Activated T-helper 17 cell treated with anti-CD3 and anti-CD28 coated beads, Interleukin-2, amount 50 U/mL, for 72 hours (primary cell): ENCODE measurements at places on chromosomes 2 and 18. TPM values are rescaled to one million over a fixed set of nuclear protein-coding genes. Genes with fewer than 3 reads are reported as not detected.

DNA sequence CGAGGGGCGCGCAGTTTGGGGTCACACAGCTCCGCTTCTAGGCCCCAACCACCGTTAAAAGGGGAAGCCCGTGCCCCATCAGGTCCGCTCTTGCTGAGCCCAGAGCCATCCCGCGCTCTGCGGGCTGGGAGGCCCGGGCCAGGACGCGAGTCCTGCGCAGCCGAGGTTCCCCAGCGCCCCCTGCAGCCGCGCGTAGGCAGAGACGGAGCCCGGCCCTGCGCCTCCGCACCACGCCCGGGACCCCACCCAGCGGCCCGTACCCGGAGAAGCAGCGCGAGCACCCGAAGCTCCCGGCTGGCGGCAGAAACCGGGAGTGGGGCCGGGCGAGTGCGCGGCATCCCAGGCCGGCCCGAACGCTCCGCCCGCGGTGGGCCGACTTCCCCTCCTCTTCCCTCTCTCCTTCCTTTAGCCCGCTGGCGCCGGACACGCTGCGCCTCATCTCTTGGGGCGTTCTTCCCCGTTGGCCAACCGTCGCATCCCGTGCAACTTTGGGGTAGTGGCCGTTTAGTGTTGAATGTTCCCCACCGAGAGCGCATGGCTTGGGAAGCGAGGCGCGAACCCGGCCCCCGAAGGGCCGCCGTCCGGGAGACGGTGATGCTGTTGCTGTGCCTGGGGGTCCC, at the start of gene ITGA4:
ITGA4 (plus strand) TSS at position 266 of the 620 bp plus-strand sequence; CDS start at position 535, 269 bp downstream.
- ATAC-seq, result peak; percentile 81

- no peak for ATAC-seq
Measured at GRCh38 chr2:7102826-7103225, 185.6 kb downstream of the RNF144A start.

DNA sequence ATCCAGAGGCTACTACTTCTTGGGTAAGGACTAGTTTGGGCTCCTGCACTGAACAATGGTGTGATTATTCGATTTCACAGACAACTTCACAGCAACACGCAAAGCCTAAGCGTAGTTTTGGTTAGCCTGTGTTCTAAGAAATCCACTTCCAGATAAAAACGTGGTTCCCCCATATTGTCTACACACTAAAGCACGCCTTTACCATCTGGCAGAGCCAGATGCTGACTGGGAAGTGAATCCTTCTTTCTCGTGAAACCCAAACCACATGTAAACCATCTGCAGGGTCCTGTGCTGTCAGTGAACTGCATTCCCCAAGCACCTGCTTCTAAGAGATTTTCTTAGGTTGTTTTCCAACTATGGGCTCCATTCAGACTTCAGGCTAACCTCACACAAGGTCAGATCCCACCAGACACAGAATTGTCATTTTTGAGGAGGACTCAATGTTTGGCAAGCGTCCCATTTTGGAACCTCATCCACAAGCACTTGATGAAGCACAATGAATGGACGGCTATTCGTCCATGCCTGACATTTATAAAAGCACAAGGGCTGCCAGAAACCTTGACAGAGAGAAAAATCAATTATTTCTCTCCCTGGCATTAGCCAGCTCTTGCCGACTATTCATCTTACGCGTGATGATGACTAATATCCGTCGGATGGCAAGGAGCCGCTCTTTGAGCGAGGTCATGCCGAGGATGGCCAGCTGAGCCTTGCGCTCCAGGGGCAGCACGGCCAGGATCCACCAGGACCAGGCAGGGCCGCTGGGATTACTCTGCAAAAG, 38.4 kb downstream of the LONRF2 start:
- ATAC-seq, result no peak

DNA sequence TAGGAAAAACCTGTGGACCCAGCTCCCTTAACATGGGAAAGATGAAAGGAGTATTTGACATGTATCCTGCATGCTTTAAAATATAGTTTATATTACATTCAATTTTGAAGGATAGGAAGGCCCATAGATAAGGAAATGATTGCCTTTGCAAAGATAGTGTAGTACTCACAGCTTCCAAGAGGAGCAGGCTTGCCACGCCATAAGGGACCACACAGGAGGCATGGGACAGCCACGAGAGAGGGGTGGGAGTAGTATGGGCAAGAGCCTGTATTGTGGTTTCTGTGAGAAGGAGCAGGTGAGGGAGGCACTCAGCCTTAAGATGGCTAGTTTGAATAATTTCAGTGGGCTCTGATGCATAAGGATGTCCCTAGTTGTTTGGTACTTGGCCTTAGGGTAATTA, 740.3 kb downstream of the SATB2 start:
- ATAC-seq, result no peak

DNA sequence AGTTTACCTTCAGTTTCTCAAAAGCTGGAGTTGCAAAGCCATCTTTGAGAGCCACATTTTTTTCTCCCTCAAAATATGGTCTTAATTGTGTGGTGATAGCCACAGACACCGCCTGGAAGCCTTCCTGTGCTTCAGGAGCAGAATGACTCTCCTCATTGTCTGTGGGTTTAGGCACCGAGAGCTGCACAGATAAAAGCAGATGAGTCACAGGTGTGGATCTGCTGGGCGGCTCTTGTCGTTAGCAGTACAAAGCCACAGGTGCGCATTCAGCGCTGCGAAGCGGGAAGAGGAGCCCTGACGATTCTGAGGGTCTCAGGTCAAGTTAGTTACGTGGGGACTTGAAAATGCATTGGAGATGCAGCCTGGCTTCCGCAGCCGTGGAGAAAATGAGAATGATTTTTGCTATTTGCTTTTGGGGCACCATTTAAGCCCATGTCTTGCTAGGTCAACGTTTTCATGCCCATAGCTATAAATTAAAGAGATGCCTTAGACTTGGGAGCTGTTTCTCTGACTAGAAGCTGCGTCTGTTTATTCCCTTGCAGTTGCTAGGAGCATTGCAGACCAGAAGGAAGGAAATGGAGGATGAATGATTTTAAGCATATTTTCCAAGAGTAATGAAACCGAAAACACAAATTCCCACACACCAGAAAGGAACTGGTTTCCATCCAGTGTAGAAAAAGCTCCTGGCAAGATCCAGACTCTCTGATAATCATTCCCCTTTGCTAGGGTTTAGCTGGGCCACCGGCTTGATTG, 51.5 kb downstream of the KLHL29 start:
- ATAC-seq, result peak; percentile 99

DNA sequence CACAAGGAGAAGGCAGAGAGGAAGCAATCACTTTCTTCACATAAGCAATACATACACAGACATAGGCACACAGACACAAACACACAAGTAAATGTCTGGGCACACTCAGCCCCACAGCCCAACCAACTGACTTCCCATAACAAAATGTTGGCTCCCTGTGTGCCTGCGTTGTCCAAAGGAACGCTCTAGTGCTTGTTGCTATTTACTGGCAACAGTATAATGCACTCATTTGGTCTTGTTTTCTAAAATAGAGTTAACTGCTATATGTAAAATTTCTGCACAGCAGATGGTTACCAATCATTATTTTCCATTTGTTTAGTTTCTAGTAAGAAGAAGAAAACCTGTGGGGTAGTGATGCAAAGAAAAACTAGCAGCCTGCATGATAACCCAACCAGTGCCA, 16.5 kb downstream of the FIGN start:
- no peak for ATAC-seq

The ZNG1B gene
- 46.9 TPM for total RNA-seq

The COL6A3 gene
- 30.7 TPM for total RNA-seq

- ATAC-seq, result no peak
Measured at GRCh38 chr18:3869848-3870247, 419.9 kb downstream of the TGIF1 start.

DNA sequence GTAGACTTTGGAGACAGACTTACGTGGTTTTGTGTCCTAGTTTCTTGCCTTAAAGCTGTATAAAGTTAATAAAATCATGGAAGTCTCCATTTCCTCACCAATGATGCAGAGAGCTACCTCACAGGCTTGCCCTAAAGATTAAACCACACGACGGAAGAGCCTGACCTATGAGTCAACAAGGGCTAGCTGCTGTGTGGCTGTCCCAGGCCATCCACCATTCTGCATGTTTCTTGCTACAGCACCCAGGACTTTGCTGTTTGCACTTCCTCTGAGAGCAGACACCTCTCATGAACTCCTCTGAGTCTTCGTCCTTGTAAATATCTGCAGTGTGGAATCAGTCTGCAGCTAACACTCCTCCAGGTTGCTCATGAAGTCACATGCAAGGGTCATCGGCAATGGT, 160.0 kb upstream of the TRIB2 start:
- peak; percentile 72 for ATAC-seq

GRCh38 chr2:238123991-238124470, 14.4 kb upstream of the KLHL30 start:
- ATAC-seq, result no peak

DNA sequence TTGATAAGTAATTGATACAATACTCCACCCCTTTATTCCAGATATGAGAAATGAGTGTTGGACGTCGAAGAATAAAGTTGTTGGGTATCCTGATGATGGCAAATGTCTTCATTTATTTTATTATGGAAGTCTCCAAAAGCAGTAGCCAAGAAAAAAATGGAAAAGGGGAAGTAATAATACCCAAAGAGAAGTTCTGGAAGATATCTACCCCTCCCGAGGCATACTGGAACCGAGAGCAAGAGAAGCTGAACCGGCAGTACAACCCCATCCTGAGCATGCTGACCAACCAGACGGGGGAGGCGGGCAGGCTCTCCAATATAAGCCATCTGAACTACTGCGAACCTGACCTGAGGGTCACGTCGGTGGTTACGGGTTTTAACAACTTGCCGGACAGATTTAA, 26.3 kb downstream of the B3GNT2 start:
- ATAC-seq, result no peak

The COL4A3 gene
- 0.42 TPM for total RNA-seq

GRCh38 chr2:157805519-157805918, 70.6 kb downstream of the ACVR1 start:
- ATAC-seq, result no peak

DNA sequence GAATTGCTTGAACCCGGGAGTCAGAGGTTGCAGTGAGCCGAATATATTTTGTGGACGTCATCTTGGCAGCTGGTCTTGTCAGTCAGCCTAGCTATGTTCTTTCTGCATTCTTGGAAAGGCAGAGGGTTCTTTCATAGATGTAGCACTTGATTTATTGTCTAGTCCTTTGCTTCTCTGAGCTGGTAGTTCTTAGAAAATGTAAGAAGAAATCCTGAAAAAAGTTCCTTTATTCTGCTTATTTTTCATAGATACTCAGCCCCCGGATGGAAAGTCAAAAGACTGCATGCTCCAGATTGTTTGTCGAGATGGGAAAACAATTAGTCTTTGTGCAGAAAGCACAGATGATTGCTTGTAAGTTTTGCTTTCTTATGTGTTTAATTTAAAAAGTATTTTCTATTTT, 21.3 kb downstream of the PLEKHB2 start:
- ATAC-seq, result no peak

DNA sequence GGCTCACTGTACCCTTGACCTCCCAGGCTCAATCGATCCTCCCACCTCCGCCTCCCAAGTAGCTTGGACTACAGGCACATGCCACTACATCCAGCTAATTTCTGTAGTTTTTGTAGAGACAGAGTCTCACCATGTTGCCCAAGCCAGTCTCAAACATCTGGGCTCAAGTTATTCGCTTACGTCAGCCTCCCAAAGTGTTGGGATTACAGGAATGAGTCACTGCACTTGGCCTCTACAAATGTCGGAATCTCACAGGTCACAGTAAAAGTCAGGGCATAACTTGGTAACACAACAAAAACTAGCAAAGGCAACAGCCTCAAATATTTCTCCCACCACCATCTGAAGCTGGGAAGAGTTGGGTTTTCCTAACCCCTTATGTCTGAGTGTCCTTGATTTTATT, 25.3 kb downstream of the SCG2 start:
- no peak for ATAC-seq

GRCh38 chr2:37326285-37326684, 1.7 kb upstream of the PRKD3 start:
- no peak for ATAC-seq

The GPR55 gene
- total RNA-seq, result 11.1 TPM

The UCN gene
- total RNA-seq, result 2.4 TPM

The RBM43 gene
- total RNA-seq, result 2.5 TPM

DNA sequence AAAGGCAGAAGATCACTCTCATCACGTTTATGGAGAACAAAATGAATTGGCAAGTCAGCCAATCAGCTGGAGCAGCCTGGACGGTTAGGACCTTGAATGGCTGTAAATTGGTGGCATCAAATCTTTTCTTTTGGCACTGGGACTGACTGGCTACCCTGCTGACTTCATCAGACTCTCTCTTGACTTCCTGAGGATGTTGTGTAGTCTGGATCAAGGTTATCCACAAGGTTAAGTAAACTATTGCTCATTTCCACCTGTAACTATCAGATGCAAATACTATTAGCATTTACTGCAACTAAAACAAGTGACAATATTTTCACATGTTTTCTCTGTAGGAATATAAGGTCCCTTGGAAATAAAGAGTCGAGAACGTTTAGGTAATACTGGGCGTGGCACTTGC, 134.3 kb upstream of the RASGRP3 start:
- ATAC-seq, result no peak

GRCh38 chr18:8696749-8697211, 8.6 kb upstream of the MTCL1 start:
- peak; percentile 88 for ATAC-seq

- ATAC-seq, result no peak
Measured at GRCh38 chr2:150700666-150701580, 213.5 kb upstream of the RND3 start.

- ATAC-seq, result no peak
Measured at GRCh38 chr2:182069416-182069815, 83.8 kb downstream of the PPP1R1C start.

The KLF7 gene
- total RNA-seq, result 32.8 TPM

GRCh38 chr2:96164459-96165184, 19.4 kb upstream of the DUSP2 start:
- peak; percentile 89 for ATAC-seq

GRCh38 chr2:66236816-66237802, 197.8 kb upstream of the MEIS1 start:
- no peak for ATAC-seq

GRCh38 chr2:127177617-127178263, 42.4 kb downstream of the CYP27C1 start:
- no peak for ATAC-seq

DNA sequence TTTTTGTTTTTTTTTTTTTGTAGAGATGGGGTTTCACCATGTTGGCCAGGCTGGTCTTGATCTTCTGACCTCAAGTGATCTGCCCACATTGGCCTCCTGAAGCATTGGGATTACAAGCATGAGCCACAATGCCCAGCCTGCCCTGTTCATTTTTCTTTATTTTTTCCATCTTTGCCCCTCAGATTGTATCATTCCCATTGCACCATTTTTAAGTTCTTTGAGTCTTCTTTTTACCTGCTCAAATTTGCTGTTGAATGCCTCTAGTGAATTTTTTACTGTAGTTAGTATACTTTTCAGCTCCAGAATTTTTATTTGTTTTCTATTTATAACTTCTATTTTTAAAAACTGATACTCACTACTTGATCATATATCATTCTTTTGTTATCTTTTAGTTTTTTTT, 101.4 kb upstream of the SLC4A10 start:
- no peak for ATAC-seq

The AOX1 gene
- total RNA-seq, result 0.95 TPM

GRCh38 chr18:68024716-68025115, 508.2 kb upstream of the DSEL start:
- no peak for ATAC-seq

- ATAC-seq, result no peak
Measured at GRCh38 chr2:51145761-51146160, 113.8 kb upstream of the NRXN1 start.
